ENCODE measurements at places on chromosomes 16 and 17.

DNA sequence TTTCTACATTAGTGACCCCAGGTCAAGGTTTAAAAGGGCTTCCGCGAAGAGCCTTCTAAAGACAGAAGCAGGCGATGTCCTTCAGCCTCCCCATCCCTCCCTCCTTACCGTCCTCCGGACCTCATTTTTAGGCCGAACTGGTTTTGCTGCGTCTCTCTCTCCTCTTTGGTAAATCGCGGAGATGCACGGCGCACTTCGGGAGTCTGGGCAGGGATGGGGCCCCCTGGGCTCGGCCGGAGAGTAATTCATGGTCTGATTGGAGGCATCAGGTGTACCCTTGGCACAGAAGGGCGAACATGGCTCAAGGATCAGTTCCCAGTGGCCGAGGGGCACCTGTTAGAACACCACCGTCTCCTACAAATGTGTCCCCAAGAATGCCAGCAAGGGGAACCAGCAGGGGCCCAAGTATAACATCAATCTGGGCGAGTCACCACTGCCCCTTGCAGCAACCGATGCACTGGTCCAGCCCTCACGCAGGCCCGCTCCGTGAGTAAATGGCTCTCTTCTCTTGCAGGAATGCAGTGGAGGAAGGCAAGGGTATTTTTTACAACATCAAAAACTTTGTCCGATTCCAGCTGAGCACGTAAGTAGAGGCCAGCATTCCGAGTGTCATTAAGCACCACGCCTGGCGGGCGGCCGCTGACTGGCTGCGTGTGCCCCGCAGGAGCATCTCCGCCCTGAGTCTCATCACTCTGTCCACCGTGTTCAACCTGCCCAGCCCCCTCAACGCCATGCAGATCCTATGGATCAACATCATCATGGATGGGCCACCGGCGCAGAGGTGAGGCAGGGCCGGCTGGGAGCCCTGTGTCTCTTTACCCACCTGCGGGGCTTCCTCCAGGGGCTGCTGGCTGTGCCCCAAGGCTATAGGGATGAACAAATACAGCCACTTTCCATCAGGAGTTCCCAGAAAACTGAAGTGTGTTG lies 45.6 kb downstream of the MEAK7 start:
- DNase-seq: no peak

DNA sequence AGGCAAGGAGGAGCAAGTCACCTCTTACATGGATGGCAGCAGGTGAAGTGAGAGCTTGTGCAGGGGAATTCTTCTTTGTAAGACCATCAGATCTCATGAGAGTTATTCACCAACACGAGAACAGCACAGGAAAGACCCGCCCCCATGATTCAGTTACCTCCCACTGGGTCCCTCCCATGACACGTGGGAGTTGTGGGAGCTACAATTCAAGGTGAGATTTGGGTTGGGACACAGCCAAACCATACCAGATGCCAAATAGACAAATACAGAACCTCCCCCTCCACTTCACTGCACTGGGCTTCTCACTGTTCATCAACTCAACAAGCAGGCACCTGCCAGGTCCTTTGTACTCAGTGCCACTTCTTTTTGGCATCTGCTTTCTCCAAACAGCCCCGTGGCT lies 100.2 kb downstream of the WSCD1 start:
- DNase-seq: no peak

GRCh38 chr16:19578378-19578971 lies 23.0 kb downstream of the VPS35L start:
- no peak for DNase-seq

DNA sequence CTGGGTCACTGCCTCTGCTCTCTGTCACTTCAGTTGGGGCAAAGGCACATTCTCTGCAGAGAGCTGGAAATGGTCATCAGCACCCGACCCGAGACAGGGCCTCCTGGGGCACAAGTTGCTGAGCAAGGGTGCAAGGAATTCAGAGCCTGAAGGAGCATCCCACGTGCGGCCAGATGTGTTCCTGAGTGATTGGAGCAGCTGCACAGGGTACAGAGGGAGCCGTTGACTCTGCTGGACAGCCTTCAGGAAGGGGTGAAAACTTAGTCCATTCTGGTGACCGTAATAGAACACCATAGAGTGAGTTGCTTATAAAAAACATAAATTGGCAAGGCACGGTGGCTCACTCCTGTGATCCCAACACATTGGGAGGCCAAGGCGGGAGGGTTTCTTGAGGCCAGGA lies 106.8 kb downstream of the CCDC182 start:
- no peak for DNase-seq

DNA sequence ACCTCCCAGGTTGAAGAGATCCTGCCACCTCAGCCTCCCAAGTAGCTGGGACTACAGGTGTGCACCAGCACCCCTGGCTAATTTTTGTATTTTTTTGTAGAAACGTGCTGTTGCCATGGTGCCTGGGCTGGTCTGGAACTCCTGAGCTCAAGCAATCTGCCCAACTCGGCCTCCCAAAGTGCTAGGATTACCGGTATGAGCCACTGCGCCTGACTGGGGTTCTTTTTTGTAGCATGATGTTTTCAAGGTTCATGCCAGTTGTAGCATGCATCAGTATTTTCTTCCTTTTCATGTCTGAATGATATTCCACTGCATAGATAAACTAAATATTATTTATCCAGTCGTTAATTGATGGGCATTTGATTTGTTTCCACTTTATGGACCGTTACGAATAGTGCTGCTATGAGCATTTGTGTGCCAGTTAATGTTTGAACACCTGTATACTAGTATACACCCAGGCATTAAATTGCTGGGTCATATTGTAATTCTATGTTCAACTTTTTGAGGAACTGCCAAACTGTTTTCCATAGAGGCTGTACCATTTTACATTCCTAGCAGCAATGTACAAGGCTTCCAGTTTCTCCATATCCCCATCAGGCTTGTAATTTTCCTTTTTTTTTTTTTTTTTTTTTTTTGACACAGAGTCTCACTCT lies 24.8 kb upstream of the CEP20 start:
- DNase-seq: no peak

DNA sequence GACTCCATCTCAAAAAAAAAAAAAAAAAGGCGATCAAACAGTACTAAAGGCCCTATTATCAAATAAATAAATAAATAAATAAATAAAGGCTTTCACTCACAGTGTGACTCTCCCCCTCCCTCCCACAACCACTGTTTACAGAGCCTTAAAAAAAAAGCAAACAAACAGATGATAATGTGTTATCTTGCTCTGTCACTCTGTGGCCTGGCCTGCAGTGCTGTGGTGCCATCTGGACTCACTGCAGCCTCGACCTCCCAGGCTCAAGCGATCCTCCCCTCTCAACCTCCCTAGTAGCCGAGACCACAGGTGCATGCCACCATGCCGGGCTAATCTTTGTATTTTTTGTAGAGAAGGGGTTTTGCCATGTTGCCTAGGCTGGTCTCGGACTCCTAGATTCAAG lies 8.1 kb upstream of the NAGLU start:
- no peak for DNase-seq

DNA sequence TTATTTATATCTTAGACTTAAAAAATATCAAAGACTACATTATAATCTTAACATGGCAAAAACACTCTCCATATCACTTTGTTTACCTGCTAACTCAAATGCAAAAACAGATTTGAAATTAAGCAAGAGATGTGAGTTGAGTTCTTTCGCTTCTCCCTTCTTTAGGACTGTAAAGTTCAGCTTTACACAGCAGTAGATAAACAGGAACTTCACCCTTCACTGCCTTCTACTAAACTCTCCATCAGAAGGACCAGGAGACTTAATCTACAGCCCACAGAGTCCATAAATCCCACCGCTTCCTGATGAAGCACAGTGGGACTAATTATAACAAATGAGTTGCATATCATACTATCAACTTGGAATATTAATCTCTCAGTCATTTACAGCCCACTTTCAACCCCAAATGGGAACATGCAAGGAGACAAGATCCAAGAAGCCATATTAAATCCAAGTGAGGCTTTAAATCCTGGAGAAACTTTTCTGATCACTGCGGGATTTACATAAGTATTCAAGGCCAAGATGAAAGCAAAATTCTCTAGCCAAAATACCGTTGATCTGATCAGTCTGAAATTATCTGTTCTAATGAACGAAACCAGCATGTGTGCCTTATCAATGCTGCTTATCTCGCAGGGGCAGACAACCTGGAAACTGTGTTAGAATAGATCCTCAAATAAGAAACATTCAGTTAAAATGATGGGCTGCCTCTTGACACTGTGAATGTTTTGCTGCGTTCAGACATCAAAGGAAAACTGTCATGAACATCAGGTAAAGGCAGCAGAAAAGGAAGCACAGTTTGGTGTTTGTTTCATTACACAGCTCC lies 1.6 kb downstream of the AMFR start:
- no peak for DNase-seq

- no peak for DNase-seq
These were observed 12.5 kb upstream of the SLC16A11 start for GRCh38 chr17:7056386-7056785.

DNA sequence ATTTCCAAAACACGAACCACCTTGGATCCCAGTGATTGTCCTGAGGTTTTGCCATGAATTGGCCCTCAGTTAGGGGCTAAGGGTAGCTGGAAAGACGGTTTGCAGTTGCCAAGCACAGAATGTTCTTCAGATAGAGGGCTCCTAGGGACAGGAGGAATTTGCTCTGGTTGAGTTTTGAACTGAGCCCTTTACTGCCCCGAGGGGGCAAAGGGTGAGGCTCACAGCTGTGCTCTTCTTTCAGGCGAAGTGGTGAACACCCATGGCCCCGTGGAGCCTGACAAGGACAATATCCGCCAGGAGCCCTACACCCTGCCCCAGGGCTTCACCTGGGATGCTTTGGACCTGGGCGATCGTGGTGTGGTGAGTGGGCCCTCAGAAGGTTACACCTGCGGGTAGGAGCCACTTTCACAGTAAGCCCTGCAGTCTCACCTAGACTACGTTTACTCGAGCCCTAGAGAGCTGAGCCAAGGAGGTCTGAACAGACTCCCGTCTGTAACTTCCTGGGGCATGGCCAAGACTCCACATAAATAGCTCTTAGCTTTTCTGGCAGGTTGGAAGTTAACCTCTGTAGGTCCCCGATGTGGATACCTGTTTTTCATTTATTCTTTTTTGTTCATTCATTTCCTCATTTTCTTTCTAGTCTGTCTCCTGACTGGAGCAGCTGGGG lies 32.5 kb downstream of the NMT1 start:
- DNase-seq: no peak

DNA sequence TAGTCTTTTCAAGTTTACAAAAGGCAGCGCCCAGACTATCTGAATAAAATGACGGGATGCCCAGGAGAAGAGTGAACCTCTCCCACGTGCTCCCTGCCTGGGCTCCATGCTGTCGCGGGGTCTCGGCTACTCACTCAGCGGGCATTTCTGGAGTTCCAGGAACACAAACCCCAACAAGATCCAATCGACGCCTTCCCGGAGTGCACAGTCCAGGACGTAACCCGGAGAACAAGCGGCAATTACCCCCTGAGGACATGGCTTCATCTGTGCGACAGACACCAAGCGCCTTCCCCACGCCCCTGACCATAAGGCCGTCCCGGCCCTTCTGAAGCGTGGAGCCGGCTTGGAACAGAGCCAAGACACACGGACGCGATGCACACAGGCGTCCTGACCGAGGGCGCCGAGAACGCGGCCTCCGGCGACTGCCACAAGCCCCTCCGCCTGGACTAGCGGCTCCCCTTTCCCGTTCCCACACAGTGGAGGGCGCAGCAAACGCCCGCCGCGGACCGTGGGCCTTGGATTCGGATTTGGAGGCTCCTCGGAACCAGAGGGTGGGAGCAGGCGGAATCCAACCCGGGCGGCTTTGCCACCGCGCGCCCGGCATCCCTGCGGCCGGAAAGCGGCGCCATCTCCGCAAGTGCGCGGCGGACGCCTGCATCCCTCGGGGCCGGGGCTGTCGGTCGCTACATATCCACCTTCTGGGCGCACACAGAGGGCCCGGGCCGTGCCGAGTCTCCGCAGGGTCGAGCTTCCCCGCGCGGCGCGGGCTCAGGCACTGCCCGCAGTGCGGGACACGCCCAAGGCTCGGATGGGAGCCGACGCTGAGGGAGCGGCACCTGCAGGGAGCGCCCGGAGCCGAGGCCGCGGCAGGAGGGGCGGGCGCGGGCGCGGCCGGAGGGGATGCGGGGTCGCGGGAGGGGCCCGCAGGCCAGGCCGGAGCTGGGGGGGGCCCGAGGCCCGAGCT lies 725 bp downstream of the ABCA3 start:
- no peak for DNase-seq

GRCh38 chr17:12180644-12181261 lies 160.1 kb downstream of the MAP2K4 start:
- DNase-seq: peak; percentile 48

DNA sequence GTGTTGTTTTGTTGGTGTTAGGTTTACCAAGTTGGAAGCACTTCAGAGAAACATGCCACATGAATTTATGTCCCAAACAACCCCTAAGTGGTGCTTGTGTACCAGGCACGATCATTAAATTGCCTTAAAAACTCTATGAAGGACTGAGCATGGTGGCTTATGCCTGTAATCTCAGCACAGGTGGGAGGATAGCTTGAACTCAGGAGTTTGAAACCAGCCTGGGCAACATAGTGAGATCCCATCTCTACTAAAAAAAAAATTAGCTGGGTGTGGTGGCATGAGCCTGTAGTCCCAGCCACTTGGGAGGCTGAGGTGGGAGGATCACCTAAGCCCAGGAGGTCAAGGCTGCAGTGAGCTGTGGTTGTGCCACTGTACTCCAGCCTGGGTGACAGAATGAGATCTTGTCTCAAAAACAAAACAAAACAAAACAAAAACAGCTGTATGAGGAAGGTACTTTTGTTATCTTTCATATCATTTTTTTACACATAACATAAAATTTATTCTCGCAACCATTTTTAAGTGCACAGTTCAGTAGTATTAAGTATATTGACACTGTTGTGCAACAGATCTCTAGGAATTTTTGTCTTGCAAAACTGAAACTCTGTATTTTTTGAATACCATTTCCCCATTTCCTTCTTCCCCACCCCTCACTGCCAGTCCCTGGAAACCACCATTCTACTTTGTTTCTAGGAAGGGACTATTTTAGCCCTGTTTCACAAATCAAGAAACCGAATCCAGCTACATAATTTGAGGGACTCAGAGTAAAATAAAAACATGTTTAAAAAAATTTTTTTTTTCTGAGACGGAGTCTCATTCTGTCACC lies 14.3 kb upstream of the RBBP6 start:
- no peak for DNase-seq

DNA sequence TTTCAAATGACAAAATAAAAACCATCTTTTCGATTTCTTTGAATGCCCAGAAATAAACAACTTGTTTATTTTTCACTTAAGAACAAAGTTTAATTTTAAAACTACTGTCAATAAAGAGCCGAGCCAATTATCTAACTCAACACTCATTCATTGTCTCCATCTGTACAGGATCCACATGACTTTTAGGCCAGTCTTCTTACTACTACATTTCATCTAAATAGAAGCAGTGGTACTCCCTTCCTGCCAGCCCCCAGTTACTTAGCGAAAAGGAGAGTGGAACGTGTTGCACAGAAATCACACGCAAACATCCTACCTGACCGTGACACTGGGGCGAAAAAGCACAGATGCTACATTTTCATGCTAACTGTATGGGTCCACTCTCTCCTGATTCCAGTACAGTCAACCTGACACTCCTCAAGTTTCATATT lies 1.2 kb downstream of the GNA13 start:
- DNase-seq: no peak

GRCh38 chr17:32626379-32626791 lies 139.6 kb downstream of the CDK5R1 start:
- DNase-seq: no peak

GRCh38 chr16:1069154-1069553 lies 3.4 kb upstream of the SSTR5 start:
- no peak for DNase-seq

GRCh38 chr16:82605076-82605475 lies 21.7 kb upstream of the CDH13 start:
- no peak for DNase-seq

GRCh38 chr17:62094175-62094574 lies 29.1 kb upstream of the MED13 start:
- no peak for DNase-seq

- no peak for DNase-seq
These were observed 160.8 kb downstream of the ANKFN1 start for GRCh38 chr17:56314026-56314425.
